Hematopoietic multipotent progenitor cell treated with erythropoietin and hydrocortisone succinate and interleukin-3 and kit ligand, for 15 days (in vitro differentiated cells): ENCODE measurements at places on chromosomes 2 and 18.

DNA sequence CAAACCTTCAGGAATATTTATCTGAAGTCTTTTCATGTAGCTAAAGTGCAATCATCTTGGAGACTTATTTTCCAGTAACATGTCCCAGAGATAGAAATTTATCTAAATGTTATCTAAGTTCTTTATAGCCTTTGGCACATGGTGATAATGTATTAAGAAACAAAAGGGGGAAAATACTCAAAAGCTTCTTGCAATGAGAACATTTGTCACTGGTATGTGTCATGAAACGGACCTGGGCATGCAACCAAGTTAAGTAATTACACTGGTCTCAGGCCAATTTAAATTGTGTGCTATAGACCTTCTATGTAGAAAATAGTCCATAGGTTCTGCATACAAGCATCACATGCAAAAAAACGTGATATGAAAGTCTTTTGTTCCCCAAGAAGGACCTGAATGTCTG lies 136.2 kb downstream of the SLC8A1 start:
- no peak for DNase-seq

DNA sequence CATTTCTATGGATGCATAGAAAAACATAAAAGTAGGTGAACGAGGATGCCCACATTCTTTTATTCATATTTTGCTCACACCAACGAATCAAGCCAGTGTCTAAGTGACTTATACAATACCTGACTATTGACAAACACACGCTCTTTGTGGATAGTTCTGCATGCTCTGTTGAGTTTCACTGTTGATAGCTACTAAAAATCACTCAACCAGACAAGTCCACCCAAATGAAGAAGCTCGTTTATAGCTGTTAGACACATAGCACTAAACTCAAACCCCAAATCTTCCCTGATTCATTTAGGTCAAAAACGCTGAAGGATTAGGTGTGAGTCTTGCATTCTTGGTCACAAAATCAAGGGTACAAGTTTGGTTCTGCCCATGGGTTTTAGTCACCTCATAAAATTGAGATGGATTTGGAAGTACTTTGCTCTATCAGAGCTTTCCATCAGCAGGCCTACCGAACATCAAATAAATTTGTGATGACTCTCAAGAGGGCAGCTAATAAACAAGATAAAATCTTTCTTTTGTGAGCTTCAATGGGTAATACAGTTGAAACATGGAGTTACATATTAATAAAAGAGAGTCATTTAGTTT lies 92.7 kb upstream of the ETAA1 start:
- no peak for DNase-seq

- DNase-seq = no peak
Measured at GRCh38 chr2:68829749-68830148, 41.4 kb downstream of the BMP10 start.

GRCh38 chr2:58207189-58207588 lies 33.9 kb downstream of the FANCL start:
- no peak for DNase-seq

- DNase-seq = no peak
Measured at GRCh38 chr2:192140236-192140839, 54.4 kb downstream of the TMEFF2 start.

DNA sequence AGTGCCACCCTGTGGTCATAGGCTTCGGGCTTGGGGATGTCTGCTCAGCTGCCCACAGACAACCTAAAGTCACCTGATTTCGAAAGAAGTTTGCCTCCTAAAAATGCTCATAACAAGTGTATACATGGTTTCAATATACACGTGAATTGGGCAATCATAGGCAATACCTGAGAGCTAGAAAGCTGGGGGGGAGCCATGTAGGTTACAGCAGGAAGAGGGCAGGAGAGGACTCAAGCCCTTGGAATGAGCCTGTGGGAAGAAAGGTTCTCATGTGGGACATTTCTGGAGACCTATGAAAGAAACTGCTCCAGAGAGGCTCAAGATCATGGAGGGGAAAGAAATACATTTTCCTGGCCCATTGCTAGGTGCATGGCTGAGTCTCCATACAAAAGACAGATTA lies 109.7 kb downstream of the ACOXL start:
- no peak for DNase-seq

GRCh38 chr2:12451726-12452125 lies 265.0 kb upstream of the TRIB2 start:
- DNase-seq = peak; percentile 15

DNA sequence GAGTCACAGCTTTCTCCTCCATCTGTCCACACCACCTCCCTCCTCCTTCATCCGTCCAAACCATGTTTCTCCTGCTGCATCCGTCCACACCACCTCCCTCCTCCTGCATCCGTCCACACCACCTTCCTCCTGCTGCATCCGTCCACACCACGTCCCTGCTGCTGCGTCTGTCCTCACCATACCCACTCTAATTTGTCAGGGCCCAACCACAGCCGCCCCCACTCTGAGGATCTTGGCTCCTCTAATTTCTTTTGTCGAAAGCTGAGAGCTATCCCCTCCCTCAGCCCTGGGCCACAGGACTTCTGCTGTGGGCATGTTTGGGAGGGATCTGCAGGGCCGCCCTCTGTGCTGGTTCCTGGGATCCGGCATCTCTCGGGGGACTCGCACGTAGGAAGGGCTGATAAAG lies 67.4 kb downstream of the TPO start:
- DNase-seq = no peak

- no peak for DNase-seq
Measured at GRCh38 chr2:226828191-226828590, 7.7 kb upstream of the RHBDD1 start.

DNA sequence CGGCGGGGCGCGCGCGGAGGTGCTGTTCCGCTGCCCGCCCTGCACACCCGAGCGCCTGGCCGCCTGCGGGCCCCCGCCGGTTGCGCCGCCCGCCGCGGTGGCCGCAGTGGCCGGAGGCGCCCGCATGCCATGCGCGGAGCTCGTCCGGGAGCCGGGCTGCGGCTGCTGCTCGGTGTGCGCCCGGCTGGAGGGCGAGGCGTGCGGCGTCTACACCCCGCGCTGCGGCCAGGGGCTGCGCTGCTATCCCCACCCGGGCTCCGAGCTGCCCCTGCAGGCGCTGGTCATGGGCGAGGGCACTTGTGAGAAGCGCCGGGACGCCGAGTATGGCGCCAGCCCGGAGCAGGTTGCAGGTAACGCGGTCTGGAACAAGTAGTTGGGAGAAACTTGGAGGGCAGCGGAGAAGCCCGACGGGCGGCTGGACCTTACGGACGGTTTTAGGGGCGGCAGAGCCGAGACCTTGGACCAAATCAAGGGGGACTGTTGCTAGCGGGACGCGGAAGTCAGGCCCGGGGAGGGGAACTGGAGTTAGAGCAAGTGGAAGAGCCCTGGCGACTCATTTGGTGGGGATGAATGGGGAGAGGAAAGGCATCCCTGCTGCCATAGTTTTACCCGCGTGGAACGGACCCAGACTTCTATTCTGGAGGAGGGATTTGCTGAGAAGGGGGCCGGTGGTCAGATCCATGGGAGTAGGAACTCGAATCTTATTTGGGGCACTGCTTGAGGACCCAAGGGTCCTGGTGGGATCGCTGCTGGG lies 573 bp downstream of the IGFBP2 start:
- DNase-seq = no peak

DNA sequence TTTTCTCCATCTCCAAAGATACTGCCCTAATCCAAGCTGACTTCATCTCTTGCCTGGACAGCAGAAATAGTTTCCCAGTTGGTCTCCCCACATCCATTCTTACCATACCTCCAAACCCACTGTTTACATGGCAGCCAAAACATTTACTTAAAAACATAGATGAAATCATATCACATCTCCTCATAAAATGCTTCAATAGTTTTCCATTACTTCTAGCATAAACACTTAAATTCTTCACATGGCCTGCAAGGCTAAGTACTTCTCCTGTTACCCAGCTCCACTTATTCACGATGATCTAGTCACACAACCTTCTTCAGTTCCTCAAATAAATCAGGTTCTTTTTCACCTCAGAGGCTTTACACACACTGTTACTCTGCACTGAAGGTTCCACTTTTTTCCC lies 185.8 kb upstream of the ACVR2A start:
- no peak for DNase-seq

GRCh38 chr2:226132323-226133215 lies 667.1 kb downstream of the IRS1 start:
- no peak for DNase-seq

- no peak for DNase-seq
Measured at GRCh38 chr18:52822160-52822559, 482.2 kb downstream of the DCC start.

GRCh38 chr2:238716171-238716570 lies 131.7 kb upstream of the TWIST2 start:
- no peak for DNase-seq

DNA sequence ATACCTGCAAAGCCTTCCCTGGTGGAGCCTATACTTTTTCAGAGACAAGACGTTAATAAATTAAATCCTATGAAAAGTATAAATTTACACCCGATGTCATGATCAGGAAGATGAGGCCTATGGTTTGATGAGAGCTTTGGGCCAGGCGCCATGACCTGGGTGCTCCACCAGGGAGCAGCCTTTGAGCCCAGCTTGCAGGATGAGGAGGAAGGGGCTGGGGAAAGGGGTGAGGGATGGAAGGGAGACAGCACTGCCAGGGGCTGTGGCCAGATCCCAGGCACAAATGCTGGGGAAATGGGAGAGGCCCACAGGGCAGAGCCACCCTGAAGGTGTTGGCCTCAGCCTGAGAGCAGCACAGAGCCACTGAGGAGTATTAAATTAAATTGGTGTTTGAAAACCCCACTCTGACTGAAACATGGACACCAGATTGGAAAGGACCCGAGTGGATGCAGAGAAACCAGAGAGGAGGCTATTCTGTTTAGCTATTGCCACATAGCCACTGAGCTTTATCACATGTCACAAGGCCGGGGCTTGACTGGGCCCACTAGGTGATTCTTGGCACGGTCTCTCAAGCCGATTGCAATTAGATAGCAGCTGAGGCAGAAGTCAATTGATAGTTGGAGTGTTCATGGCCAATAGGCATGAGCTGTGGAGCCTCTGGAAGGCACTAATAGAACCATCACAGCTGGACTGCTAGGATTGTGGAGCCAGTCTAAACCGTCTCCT lies 9.6 kb upstream of the FAHD2A start:
- DNase-seq = no peak

DNA sequence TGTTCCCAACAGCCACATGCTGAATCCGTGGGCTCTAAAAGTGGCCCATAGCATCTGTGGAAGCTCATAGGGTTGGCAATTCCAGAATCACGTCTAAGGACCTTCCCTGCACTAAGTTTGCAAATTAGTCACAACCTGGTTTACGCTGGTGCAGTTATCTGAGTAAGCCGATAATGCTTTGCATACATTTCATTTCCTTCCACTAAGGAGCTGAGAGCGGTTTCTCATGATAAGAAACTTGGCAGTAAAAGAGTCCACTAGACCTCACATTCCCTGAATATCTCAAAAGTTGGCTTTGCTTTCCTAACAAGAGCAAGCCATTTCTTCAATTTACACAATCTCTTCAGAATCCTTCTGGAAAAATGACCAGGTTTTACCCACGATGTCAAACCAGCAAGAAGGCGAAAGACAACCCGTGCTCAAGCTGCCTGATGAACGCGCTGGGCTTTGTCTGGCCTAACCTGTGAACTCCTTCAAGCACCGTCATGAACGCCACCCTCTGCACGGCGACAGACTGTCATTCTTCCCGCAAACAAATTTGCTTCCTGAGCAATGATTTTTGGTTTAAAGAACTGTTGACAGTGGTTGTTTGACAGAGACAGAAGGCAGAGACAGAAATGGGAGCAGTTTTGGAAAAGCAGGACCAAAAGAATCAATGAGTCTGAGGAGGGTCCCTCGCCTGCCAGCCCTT lies 73.0 kb upstream of the COPS8 start:
- no peak for DNase-seq

- DNase-seq = no peak
Measured at GRCh38 chr2:171318463-171318934, 115.3 kb downstream of the METTL8 start.

DNA sequence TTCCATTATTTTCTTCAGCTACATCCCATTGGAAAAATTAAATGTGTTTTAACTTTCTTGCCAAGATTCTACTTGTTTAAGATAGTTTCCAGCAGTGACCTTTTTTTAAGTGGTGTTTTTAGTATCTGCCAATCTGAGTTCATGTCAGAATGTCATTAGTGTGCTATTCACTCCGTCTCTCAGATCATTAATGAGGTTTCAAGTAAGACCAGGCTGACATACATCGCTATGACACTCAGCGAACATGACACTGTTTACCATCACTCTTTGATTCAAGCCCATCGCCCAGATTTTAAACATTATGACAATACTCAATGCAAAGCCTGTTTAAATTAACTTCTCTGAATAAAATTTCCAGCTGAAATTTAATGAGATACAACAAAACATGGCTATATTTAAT lies 272.0 kb upstream of the KYNU start:
- no peak for DNase-seq

DNA sequence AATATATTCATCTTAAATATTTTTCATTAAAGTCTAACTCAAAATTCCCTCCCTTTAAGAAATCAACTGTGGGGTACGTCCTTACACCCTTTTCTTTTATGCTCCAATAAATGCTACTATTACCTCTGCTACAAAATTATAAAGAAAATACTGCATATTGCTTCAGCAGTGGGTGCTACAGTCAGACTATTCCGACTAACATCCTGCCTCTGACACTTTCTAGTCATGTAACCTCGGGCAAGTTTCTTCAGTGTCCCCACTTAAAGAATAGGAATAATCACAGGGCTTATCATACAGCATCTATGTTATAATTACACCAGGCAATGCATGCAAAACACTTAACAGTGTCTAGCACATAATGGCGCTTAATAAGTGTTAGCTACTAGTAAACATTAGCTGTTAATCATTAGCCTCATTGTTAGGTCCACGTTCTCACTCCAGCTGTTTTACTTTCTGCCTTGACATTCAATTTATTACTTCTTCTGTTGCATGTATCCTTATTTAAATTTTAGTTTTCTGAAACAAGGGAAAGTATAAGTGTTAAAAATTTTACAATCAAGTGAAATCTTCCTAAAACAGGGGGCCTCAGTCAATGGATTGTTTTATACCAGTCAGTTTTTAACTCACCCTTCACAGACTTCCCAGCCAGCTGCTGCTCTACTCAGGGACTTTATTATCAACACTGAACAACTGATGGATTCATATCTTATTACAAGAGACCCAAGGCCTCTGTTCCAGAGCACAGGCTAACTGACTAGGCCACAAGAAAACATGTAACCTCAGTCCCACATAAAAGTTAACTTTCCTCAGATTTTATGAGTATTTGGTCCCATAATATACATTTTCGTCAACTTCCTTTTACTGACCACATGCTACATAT lies 54.0 kb downstream of the CLASP1 start:
- DNase-seq = no peak

DNA sequence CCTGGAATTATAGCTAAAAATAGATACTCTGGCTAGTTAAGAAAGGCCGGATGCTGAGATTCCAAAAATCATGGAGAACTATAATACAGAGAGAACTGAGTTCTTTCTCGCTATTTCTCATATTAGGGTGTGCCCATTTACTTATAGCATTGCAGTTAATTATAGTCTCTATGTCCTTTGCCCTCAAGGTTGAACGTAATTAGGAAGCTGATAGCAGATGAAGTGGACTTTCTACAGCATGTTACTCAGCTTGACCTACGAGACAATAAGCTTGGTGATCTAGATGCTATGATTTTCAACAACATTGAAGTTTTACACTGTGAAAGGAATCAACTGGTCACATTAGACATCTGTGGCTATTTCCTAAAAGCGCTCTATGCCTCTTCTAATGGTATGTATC lies 187.4 kb downstream of the PHLPP1 start:
- no peak for DNase-seq
